CD4-positive, alpha-beta T cell treated with Interferon gamma for 1 hour (primary cell): ENCODE measurements at places on chromosomes 2 and 18.

- DNase-seq, result no peak
Measured at GRCh38 chr18:29779096-29779495, 1263.4 kb downstream of the DSC3 start.

GRCh38 chr2:160033732-160034392, 28.6 kb downstream of the PLA2R1 start:
- DNase-seq, result no peak

DNA sequence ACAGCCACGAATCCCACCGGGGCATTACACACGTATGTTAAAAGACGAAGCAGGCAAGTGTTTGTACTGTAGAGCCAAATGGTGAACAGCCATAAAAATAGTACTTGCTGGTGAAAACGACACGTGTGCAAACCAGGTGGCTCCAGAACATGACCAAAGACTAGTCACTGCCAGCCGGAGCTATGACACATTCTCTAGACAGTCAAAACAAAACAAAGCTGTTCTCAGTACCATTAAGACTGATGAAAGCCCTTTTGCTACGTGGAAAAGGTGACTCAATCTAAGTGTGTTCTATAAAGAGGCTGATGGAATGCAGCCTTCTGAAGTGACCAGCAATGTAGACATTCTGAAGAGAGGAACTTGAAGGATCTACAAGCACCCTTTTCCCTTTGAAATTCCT, 367.7 kb upstream of the NETO1 start:
- no peak for DNase-seq

- DNase-seq, result no peak
Measured at GRCh38 chr2:23350792-23351355, 34.1 kb upstream of the KLHL29 start.

GRCh38 chr2:28312307-28313219, 80.1 kb upstream of the FOSL2 start:
- no peak for DNase-seq

- no peak for DNase-seq
Measured at GRCh38 chr2:217868911-217869334, 133.9 kb downstream of the TNS1 start.
